Hematopoietic multipotent progenitor cell treated with erythropoietin and hydrocortisone succinate and interleukin-3 and kit ligand, for 4 days (in vitro differentiated cells): ENCODE measurements at places on chromosomes 2 and 18.
A peak's percentile ranks its signal among the peaks of the same experiment; 100 is the strongest.

DNA sequence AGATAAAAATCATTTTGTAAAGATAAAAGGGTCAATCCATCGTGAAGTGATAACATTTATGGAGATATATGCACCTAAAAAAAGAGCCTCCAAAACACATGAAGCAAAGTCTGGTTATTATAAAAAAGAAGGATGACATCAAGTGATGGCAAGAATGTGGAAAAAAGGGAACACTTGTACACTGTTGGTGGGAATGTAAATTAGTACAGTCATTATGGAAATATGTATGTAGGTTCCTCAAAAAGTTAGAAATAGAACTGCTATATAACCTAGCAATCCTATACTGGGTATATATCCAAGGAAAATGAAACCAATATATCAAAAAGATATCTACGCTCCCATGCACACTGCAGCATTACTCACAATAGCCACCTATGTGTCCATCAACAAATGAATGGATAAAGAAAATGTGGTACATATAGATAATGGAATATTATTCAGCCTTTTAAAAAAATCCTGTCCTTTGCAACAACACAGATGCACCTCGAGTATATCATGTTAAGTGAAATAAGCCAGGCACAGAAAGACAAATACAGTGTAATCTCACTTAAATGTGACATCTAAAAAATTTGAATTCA, 28.9 kb downstream of the ABCB11 start:
- DNase-seq, result no peak

GRCh38 chr2:205119136-205119535, 563.2 kb upstream of the NRP2 start:
- DNase-seq, result no peak

GRCh38 chr2:8139668-8140200, 542.1 kb upstream of the ID2 start:
- peak; percentile 70 for DNase-seq

GRCh38 chr18:3139406-3139805, 80.4 kb downstream of the MYOM1 start:
- no peak for DNase-seq

GRCh38 chr2:232527905-232528470, 2.0 kb downstream of the CHRND start:
- DNase-seq, result no peak

- DNase-seq, result peak; percentile 95
Measured at GRCh38 chr2:219521066-219521880, 7.0 kb downstream of the ASIC4 start.

DNA sequence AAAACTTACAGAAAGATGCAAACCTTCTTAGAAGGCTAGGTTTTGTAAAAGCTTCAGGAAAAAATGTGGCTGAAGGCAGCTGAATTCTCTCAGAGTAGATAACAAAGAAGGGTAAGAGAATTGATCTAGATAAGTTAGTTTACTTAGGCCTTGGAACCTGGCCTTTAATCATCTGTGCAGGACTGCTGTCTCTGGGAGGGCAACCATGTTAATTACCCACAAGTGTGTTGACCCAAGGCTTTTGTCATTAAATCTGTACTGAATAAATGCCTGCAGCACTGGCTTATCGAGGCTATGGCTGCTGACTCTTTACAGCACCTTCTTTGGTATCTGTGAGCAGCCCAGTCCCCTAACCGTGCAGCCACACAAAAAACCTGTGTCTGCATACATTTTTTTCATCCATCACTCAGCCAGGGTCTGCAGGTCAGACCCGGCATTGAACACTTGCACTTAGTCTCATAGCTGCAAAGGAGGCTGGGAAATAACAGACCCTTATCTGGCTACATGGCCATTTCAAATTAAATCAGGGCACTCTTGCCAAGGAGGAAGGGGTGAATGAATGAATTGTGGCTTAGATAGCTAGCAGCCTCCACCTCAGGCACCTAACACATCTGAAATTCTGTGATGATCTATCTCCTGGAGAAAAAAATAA, 120.2 kb upstream of the MSH2 start:
- DNase-seq, result no peak

GRCh38 chr2:64656379-64656778, 2.7 kb upstream of the SERTAD2 start:
- DNase-seq, result no peak

DNA sequence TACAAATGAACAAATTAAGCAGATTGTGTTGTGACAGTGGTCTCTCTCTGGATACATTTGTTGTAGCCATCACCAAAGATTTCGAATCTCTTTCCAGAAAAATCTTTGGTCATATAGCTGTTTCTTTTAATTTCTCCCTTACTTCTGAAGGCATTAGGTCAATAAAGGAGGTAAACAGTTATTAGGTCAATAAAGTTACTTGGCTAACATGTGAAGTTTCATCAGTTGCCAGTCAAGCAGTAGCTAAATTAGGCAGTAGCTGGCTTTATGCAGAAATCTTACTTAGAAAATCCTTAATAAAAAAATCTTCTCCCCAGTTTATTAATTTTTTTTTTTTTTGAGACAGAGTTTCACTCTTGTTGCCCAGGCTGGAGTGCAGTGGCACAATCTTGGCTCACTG, 115.5 kb downstream of the MBD5 start:
- DNase-seq, result no peak

GRCh38 chr2:112636605-112637288, 9.0 kb upstream of the SLC20A1 start:
- no peak for DNase-seq

GRCh38 chr2:219595256-219595655, 2.4 kb upstream of the STK11IP start:
- DNase-seq, result peak; percentile 83

DNA sequence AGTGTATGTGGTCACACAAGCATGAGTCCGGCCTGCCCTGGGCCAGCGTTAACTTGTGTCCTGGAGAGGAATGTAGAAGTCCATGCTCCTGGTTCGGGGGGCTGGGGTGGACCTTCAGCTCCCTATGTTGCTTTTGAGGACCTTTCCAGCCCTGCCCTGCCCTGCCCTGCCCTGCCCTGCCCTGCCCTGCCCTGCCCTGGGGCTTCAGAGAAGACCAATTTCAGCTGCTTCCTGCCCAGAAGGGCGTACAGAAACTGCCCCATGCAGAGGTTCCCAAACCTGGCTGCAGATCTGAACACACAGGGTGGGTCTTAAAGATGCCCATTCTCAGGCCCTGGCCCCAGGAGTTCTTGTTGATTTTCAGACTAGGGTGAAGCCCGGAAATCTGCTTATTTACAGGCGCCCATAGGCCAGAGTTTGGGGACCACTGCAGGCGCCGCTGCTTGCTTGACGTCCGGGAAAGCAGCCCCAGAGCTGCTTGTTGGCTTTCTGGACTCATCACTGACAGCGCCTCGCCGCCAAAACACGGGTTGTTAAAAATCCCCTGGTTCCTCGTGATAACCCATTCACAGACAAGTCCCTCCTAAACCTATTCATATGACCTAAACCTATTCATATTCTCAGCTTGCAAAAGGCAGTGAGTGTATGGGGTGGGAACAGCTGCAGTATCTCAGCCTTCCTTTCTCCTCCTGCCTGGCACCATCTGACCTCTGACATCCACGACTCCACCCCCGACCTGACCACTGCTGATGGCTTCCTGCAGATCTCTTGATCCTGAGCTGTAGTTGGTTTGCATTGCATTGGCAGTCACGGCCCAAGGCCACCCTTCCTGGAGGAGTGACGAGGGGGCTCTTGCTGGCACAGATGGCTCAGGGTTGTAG, 198.3 kb downstream of the GLI2 start:
- DNase-seq, result no peak

DNA sequence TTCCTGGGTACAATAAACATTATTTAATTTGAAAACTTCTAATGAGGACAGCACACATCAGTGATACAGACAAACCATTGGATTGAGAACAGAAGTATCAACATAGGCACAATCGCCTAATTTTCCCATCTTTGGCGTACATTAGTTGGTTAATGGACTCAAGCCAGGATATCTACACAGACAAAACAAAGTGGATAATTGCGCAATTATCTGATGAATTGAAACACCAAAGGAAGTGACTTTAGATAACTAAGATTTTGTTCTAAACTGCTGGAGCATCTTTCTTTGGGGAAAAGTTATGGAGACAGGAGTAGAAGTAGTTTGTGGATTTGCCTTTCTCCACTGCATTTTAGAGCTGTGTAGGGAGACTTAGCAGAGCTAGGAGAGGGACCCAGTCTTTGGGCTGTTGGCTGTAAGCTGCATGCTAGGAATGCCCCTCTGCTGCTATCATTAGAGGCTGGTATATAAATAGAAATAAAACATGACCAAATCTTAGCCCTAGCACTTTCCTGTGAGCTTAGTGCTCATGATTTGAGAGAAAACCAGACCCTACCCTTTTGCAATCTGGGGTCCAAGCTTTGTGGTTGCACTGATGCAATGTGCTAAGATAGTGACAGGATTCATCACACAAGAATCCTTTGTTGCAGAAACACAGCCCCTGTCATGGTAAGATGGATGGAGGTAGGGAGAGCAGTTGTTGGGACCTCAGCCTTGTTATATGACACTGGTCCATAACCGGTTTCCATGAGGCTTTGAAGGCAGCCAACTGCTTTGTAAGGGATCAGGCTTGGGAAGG, 264.5 kb upstream of the PIK3C3 start:
- DNase-seq, result no peak

GRCh38 chr2:190158798-190159434, 96.4 kb upstream of the MSTN start:
- DNase-seq, result no peak

GRCh38 chr2:82234283-82234874, 1929.8 kb upstream of the LRRTM1 start:
- no peak for DNase-seq

- DNase-seq, result no peak
Measured at GRCh38 chr18:29028560-29028959, 851.6 kb upstream of the CDH2 start.

- DNase-seq, result no peak
Measured at GRCh38 chr2:221567231-221567760, 4.8 kb downstream of the EPHA4 start.

DNA sequence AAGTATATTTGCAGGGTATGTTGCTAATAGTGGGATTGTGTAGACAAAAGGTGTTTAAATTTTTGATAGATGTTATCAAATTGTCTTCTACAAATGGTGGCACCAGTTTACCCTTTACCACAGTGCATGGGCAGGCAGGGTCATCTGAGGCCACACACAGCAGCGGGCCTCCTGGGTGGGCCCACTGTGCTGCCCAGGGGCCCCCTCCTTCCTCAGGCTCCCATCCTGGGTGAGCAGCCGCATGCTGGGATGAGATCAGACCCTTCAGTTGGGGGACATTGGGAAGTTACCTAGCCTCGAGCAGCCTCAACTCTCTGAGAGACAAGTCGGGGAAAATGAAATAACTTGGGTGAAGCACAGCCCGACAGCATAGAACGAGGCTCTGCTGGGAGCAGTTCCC, 9.7 kb downstream of the MYO7B start:
- DNase-seq, result no peak
